H1 (cell line): ENCODE measurements at places on chromosomes 7 and 10.

GRCh38 chr7:28405662-28406061 is 6.7 kb upstream of the CREB5 start:
- DNase-seq, result no peak

GRCh38 chr7:131027287-131027773 is 293.3 kb upstream of the KLF14 start:
- no peak for DNase-seq

- no peak for DNase-seq
Observed at GRCh38 chr10:14040787-14041631, 289.7 kb downstream of the FRMD4A start.

GRCh38 chr10:110107430-110107829 is 99.6 kb downstream of the ADD3 start:
- no peak for DNase-seq

DNA sequence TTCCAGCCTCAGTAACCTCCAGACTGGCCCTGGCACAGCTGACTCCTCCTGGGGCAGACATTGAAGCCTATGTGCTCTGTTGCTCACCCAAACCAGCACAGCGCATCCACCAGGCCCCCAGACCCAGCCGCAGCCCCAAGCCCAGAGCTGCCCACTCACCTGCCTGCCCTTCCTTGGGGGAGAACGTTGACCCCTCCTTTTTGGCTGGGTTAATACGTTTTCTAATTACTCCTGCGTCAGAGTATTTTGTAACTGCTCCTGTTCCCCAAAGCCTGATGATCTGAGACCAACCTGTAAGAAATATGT is 106.9 kb upstream of the NPS start:
- no peak for DNase-seq

DNA sequence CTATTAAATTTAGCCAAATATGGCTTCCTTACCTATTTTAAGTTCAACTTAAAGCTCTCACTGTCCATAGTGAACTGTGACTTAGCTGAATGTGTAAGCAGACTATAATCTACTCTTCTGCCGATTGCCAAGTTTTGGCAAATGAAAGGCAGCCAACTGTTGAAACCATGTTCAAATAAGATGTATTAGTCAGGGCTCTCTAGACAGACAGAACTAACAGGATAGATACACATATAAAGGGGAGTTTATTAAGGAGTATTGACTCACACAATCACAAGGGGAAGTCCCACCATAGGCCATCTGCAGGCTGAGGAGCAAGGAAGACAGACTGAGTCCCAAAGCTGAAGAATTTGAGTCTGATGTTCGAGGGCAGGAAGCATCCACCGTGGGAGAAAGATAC is 837.7 kb upstream of the AUTS2 start:
- DNase-seq, result no peak

DNA sequence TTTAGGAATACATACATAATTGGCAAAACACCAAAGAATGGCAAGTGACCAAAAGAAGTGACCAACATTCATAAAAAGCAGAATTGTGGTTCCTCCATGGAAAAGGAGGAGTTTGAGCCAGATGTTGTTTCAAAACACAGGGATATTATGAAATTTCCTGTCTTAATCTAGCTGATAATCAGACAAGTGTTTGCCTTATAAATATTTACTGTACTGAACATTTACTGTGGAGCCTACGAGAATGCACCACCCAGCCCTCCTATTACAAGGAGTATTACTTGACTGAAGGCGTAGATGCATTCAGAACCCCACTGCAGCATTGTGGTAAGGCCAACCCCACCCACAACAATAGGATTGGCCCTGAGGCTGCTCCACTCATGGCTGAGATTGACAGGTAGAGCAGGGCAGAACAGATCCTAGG is 118.9 kb downstream of the AKR1D1 start:
- DNase-seq, result no peak

DNA sequence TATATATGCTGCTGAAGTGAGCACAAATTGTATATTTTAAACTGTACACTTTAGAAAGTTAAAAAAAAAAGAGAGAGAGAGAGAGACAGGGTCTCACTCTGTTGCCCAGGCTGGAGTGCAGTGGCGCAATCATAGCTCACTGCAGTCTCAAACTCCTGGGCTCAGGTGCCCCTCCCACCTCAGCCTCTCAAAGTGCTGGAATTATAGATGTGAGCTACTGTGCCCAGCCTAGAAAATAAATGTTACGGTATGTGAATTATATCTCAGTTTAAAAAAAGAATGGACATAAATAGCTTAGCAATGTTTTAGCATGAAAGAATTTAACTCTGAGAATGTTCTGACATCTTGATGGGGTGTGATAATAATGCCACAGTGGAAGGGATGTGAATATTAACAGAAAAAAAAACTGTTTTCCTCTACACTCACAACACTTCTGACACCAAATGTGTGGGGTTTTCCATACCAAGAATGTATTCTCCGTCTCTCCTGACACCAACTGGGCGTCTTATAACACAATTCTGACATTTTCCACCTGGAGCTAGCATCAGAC is 162.1 kb downstream of the PLCE1 start:
- DNase-seq, result no peak

- DNase-seq, result no peak
Observed at GRCh38 chr7:158061026-158061630, 526.5 kb downstream of the PTPRN2 start.
